ENCODE measurements at places on chromosomes 16 and 17. TPM values are rescaled to one million over a fixed set of nuclear protein-coding genes. Genes with fewer than 3 reads are reported as not detected.

- DNase-seq = no peak
Measured at GRCh38 chr17:76753061-76753961, 15.4 kb downstream of the MFSD11 start.

DNA sequence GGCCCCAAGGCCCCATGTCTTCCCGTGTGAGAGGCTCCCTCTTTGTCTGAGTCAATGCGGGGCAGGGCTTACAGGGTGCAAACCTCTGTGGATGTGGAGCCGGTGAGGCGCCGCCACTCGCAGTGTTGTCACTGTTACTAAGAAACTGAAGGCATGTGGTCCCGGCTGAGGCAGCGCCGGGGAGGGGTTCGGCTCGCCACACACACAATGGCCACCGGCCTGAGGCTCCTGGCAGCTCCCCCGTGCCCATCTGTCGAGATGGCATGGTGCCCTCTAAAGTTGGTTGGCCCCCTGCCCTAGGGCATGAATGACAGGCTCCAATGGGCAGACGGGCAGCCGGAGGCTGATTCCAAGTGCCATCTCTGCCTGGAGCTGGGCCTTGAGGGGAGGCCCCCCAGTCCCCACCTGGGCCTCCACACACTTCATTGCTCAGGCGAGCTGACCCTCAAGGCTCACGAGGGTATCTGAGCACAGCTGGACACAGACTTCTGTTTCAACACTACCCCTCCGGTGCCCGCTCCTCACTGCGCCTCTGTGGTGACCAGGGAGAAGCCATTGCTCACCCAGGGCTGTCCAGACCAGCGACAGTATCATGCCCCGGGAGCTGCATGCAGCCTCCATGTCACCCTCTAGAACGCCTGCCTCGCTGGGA lies 137.2 kb downstream of the C16orf78 start:
- no peak for DNase-seq

DNA sequence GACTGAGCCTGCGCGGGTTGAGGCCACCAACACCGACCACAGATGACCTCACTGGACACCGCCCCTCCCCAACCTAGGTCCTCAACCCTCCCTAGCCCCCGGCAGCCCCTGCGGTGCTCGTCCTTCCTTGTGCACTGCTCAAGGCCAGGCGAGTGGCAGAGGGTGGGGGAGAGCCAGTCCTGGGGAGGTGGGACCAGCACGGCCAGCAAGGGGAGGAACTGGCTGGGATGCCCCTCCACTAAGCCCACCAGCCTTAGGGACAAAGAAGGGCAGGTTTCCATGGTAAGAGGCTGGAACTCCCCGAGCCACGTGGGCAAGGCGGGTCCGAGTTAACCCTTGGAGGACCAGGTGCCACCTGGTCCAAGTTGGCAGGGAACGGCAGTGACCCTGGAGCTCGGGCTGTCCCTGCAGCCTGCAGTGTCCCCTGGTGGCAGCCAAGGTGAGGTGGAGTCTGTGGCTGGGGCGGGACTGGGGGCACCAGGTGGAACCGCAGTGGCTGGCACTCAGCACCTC lies 9.2 kb downstream of the FSCN2 start:
- no peak for DNase-seq

DNA sequence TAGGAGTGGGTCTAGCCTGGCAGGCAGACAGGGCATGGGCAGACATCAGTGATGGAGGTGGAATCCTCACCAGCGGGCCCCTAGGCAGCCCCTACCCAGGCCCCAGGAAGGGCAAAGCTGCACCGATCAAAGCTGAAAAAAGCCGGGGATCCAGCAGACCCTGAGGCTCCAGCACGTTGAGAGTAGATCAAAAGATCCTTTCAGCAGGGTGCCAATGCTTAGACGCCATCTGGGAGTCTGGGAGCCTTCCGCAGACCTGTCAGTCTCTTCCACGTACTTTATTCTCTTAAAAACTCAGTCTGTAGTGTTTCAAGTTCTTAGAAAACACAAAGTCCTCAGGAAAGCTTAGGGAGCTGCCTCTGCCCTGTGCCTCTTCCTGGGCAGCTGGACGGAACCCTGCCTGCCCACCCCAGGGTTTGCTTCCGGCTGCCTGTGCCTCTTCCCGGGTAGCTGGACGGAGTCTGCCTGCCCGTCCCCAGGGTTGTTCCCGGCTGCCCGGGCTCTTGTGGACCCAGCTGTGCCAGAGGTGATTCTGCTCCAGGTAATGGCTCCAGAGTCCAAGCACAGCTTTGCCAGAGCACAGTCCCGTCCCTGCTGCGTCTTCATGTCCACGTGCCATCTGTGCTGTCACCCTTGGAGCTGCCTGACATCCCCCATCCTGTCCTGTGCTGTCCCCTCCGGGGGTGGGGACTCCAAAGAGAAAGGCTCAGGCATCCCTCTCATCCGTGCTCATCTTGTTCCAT lies 50.8 kb upstream of the PVALEF start:
- no peak for DNase-seq

The ANKRD40CL gene
- not detected for total RNA-seq

The ZSCAN10 gene
- total RNA-seq = not detected

The HASPIN gene
- 3.9 TPM for total RNA-seq
